ENCODE measurements at places on chromosomes 4 and X. TPM values are rescaled to one million over a fixed set of nuclear protein-coding genes. Genes with fewer than 3 reads are reported as not detected.

CSTF2 gene
- 71.4 TPM for total RNA-seq

- H3K27ac ChIP-seq = no peak overlapping the region
- no peak overlapping the region for H3K4me3 ChIP-seq
- no peak for DNase-seq
- H3K36me3 ChIP-seq = no peaks in the 10 kb centered on the region
- H3K4me1 ChIP-seq = no peaks in the 10 kb centered on the region
Observed at GRCh38 chr4:135185256-135185655, 983.7 kb upstream of the PABPC4L start.

GRCh38 chr4:15405018-15405417, 22.8 kb upstream of the C1QTNF7 start:
- H3K4me1 ChIP-seq = peaks cover 20% of the 10 kb centered on the region
- no peak for DNase-seq
- no peaks in the 10 kb centered on the region for H3K36me3 ChIP-seq
- H3K27me3 ChIP-seq = peaks cover 8% of the 10 kb centered on the region
- H3K27ac ChIP-seq = no peak overlapping the region

- no peaks in the 10 kb centered on the region for H3K4me1 ChIP-seq
- no peaks in the 10 kb centered on the region for H3K27me3 ChIP-seq
- H3K4me3 ChIP-seq = no peak overlapping the region
- no peaks in the 10 kb centered on the region for H3K36me3 ChIP-seq
- no peak overlapping the region for H3K27ac ChIP-seq
- DNase-seq = no peak
Observed at GRCh38 chrX:42459735-42460134, 318.2 kb downstream of the PPP1R2C start.

Measured in activated CD4-positive, alpha-beta T cell treated with anti-CD3 and anti-CD28 coated beads, Interleukin-2, amount 10 ng/mL, durations not matched to agents 24 days and 14 days (primary cell).